ENCODE measurements at places on chromosomes 4 and X.
A peak's percentile ranks its signal among the peaks of the same experiment; 100 is the strongest.

- DNase-seq: no peak
Measured at GRCh38 chrX:151702026-151702714, 6.9 kb downstream of the PRRG3 start.

DNA sequence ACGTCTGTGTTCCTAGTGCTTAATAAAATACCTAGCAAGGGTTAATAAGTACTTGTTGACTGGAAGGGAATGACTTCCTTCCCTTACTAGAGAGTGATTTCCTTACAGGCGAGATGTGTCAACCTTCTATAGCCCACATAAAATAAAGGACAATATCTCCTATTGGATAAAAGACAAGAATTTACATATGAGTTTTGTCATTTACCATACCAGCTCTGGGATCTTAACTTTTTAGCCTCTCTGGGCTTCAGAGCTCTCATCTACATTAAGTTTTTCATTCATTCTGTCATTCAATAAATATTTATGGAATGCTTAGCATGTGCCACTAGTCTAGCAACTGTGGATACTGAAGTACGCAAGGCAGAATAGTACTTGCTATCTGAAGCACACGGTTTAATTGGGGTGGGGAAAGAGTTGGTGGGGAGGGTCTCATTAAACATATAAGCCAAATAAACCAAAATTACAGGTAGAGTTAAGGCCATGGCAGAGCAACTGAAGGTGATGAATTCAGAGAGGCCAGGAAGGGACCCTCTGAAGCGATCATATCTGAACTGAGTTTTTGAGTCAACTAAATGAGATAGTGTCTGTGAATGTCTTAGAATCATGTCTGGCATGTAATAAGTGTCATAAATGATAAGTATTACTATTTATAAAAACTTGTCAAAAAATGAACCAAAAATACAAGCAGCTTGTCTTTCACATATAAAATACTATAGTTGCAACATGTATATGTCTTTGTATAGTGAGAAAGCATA is 91.6 kb upstream of the BMP2K start:
- no peak for DNase-seq

DNA sequence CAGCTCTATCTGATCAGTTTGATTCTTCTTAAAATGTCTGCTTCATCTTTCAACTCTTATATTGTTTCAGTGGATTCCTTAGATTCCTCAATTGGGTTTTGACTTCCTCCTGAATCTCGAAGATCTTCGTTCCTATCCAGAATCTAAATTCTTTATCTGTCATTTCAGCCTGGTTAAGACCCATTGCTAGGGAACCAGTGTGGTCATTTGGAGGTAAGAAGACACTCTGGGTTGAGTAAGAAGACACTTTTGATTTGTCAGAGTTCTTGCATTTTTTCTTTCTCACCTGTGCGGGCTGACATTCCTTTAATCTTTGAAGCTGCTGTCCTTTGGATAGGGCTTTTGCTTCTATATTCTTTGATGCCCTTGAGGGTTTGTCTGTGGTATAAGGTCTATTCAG is 291.9 kb downstream of the SLC7A11 start:
- DNase-seq: no peak

DNA sequence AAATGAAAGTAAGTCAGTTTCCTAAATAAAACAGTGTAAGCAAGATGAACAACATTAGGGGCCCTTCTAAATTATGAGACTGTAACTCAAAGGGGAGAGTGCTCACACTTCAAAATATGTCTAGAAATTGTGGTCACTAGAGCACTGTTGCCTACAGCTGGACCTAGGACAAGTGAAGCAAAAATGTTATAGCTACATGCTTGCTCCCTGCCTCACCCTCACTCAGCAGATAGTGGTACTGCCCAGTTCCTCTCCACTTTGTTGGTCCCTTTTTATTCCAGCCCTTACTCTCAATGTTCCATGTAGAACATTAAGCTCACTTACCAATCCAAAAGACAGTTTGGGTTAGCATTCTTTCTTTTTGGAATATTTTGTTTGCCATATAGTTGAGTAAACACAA is 147.3 kb downstream of the GRIA3 start:
- DNase-seq: no peak

GRCh38 chr4:160819791-160820190 is 1344.0 kb downstream of the FSTL5 start:
- DNase-seq: no peak

DNA sequence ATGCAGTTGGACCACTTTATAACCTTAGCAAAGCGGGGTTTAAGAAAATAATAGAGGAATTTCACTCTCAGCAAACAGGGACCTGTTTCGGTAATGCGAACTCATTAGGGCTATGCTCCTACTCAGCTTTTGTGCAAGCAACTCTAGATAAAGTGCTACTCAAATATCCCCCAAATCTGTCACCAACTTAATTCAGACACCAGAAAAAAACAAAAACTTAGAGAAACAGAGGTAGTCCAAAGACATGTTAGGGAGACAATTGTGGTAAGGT is 123.0 kb downstream of the CAMK2D start:
- no peak for DNase-seq

GRCh38 chrX:8760021-8760420 is 28.1 kb upstream of the ANOS1 start:
- no peak for DNase-seq

GRCh38 chr4:2937986-2938385 is 25.2 kb downstream of the NOP14 start:
- no peak for DNase-seq

GRCh38 chr4:82885410-82885809 is 5.5 kb downstream of the SEC31A start:
- DNase-seq: no peak

- DNase-seq: no peak
Measured at GRCh38 chrX:2707334-2707760, 16.3 kb downstream of the CD99 start.

GRCh38 chr4:9703391-9703790 is 78.0 kb upstream of the DRD5 start:
- DNase-seq: peak; percentile 12

DNA sequence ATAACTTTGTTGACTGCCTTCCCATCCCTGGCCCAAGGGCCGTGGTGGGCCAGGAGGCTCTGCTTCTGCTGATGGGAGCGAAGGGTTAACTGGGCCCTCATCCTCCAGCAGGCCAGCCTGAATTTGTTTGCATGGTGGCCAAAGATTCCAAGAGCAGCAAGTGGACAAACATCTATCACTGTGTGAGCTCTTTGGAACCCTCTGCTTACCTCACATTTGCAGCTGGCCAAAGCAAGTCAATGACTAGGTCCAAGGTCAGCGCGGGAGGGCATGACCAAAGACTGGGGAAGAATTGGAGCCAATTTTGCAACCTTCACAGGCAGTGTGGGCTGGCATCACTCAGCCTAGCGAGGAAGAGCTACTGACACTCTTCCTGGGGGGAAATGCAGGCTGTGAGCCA is 67.8 kb upstream of the ATP6AP2 start:
- no peak for DNase-seq

DNA sequence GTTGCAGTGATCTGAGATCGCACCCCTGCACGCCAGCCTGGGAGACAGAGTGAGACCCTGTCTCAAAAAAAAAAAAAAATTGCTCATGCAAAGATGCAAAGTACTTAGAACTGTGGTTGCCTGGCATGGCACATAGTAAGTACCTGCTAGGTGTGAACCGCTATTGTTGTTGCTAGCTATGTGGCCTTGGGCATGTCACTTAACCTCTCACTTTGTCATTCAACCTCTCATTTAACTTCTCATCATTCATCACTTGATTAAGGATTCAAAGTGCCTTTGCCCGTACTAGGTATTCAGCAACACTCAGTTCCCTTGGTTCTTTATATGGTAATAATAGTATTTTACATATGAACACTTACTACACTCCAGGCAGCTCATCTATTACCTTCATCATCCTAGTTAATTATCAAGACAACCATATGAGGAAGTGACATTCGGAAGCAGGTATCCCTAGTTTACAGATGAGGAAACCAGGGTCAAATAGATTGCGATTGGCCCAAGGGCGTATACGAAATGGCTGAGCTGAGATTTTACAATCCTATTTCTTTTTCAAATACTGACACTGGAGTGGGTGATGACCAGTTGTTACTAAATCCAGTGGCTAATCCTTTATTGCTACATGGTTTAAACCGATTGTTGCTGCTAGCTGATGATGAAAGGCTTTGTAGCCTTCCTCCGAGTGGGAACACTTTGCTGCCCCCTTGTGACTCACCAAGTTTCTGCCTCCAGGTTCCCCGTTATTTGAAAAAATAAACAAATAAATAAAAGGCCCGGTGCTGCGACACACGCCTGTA is 28.8 kb upstream of the SOWAHD start:
- DNase-seq: peak; percentile 39

DNA sequence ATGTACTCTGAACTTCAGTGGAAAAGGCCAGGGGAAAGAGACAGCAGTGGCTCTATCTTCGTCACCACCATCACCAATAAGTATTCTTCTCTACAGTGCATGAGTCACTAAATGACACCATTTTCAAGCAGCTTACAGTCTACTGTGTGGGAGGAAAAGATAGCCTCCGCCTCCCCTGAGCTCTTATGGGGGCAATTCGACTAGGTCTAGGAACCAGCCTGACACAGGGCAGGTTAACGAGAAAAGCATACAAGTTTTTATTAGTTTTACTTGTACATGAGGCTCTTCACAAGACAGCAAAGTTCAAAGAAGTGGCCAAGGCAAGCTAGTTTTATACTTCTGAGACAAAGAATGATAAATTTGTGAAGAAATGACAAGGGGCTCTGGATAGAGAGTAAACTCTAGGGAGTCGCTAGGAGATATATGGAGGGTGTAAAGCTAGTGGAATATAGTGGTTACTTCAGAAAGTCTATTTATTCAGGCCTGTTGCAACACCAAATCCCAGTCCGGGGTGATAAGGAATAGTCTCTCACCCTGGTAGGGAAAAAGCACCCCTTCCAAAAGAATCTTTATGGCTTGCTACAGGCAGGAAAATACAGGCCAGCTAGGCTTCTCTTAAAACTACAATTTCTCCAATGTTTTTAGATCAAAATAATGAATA is 49.7 kb downstream of the SCD5 start:
- DNase-seq: no peak

DNA sequence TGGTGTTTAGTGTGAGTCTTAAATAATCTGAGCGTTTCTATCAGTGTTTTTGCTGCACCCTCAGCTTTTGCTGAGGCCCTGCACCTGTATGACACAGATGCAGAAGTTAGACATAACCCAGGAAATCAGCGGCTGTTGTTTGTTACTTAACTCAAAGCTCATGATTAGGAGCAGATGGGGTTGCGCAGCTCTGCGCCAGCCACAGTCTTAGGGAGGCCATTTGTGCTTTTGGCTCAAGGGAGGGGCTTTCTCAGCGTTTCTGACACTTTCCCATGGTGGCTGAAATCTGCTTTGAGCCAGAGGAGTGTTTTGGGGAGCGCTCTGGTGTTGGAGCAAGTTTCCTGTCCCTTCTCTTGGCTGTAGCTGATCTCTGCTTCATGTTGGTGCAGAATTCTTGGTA is 433.8 kb downstream of the NAF1 start:
- no peak for DNase-seq

DNA sequence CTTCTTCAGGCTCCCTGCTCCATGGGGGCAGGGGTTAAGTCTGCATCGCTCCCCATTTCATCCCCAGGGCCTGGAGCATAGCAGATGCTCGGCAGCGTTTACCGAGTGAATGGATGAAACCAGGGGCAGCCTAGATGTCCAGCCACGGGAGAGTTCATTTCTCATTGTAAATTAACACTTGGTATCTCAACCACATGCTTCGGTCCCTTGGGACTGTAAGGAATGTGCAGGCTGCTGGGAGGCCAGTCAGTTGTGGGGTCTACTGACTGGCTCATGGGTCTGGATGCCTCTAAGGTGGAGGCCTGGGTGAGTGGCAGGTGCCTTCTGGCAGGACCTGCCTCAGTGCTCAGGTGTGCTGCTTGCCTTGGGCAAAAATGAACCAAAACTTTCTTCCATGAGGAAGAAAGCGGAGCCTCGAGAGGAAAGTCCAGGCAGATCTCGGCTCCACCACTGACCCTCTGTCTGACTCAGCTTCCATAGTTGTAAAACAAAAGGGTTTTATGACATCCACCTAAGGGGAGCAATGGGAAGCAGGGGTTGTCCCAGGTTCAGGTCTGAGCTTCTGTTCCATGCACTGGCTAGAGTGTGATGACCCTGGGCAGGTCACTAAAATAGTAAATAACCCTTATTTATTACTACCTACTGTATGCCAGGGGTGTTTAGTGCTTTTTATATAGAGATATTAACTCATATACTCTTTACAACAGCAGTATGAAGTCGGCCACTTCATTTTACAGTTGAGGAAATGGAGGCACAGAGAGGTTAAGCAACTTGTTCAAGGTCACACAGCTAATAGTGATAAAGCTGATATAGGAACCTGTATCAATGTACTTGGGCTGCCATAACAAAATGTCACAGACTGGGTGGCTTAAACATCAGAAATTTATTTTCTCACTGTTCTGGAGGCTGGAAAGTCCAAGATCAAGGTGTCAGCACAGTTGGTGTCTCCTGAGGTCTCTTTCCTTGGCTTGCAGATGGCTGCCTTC is 144.3 kb upstream of the STX18 start:
- DNase-seq: no peak

DNA sequence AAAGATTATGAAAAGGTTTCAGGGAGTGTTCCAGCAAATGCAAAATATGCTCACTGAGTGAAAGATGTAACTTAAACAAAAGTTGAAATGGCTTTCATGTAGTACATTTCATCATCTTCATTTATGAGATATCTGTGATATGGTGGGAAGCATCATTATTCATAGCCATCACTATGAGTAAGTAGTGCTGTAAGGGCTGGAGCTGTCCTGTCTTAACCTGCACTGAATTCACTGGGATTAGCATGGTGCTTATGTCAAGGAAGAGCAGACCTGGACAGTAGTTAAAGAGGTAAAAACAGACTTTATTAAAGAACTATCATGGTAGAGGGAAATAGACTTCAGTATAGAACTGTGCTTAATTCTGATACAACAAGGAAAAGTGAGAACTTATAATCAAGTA is 1347.3 kb downstream of the RPA4 start:
- no peak for DNase-seq

GRCh38 chr4:67922697-67923096 is 38.9 kb upstream of the TMPRSS11D start:
- no peak for DNase-seq

DNA sequence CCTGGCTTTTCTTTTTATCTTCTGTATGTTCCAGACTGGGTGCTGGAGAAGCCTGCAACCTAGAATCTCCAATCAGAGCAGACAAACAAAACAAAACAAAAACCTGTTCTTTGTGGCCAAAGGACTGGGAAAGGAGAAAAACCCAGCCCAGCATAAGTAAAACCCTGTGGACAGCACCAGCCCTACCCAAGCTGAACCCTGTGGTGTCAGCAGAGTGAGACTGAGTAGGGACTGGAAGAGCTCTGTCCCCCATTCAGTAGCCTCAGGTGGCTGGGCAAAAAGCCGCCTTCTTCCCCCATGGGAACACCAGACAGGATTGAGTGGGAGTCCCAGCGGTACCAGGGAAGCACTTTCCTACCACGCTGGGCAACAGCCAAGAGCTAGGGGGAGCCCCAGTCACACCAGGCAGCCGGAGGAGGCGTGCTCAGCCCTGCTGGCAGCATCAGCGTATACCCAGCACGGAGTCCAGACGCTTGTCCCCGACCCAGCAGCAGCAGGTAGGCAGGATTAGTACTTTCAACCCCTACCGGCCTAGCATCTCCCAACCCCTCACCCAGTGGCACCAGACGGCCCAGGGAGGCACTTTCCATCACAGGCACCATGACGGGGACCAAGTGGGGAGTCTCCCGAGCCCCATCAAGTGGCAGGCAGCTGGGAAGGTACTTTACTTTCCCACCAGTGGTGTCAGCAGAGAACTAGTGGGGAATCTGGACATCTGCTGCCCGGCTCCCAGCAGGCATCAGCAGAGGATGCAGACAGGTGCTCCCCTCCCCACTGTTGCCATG is 8.6 kb upstream of the JADE3 start:
- peak; percentile 5 for DNase-seq

Data from hematopoietic multipotent progenitor cell treated with erythropoietin and hydrocortisone succinate and interleukin-3 and kit ligand, for 17 days (in vitro differentiated cells).